C1 segment of cervical spinal cord (tissue), 14 donors: ENCODE measurements at places on chromosomes 5 and 9.

GRCh38 chr9:36164372-36164771 lies 4.8 kb upstream of the CCIN start:
- DNase-seq = no peak

DNA sequence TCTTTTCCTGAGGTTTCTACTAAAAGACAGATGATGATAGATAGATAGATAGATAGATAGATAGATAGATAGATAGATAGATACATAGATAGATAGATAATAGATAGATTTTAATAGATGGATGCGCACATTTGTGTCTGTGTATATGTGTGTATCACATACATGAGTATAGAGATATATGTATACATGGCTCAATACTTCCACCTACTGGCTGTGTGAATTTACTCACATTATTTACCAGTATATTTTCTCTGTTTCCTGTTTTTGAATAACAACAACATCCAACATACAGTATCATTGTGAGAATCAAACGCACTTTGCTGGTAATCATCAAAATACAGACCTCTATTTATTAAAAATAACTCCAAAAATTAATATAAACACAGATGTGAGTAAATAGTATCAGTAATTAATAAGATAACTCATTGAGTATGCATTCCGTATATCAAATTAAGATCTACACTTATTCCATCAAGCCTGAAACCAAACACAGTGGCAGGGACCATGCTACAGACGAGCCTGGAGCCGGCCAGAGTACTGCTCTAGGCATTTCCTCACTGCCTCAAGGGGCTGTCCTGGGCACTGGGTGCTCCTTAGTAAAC lies 338.0 kb downstream of the SEMA5A start:
- DNase-seq = no peak

GRCh38 chr9:108300306-108301287 lies 555.2 kb downstream of the ACTL7B start:
- DNase-seq = no peak

- no peak for DNase-seq
Measured at GRCh38 chr9:127761491-127761956, 16.9 kb downstream of the SH2D3C start.

GRCh38 chr5:57751710-57752109 lies 269.1 kb upstream of the ACTBL2 start:
- DNase-seq = no peak

DNA sequence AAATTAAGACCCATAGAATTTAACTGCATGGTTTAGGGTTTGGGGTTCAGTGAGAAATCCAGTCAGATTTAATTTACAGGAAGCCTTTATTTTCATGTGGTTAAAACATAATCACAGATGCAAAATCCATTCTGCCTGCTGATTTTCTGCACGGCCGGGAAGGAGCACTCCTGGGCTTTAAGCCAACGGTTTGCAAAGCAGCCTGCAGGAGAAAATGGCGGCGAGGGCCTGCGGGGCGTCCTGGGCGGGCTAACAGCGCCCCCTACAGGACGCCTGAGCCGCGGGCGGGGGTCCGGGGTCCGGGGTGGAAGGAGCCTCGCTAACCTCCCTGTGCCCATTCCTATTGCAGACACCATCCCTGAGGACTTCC lies 47.6 kb downstream of the THBS4 start:
- DNase-seq = peak; percentile 53
